ENCODE measurements at places on chromosomes 2 and 18.

- no peak for DNase-seq
Measured at GRCh38 chr2:72940786-72941185, 23.5 kb downstream of the EMX1 start.

- DNase-seq, result no peak
Measured at GRCh38 chr2:234403074-234403473, 93.8 kb downstream of the ARL4C start.

- peak; percentile 48 for DNase-seq
Measured at GRCh38 chr2:222433332-222434173, 9.2 kb downstream of the SGPP2 start.

DNA sequence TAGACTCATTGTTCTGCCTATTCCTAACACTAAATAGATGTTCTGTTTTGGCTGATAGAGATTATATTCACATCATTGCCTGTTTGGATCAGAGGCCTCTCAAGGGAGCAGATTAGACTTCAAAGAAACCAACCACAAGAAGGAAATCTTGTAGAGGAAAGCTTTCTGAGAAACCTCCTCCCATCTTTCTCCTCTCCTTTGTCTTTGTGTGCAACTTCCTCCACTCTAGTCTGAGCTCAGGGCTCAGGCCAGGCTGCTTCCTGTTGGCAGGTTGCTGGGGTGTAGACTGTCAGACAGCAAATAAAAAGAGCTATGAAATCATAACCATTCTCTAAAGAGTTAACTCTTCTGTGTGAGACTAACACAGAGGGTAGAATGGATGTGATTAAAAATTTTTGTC is 113.0 kb downstream of the TGFA start:
- DNase-seq, result no peak

DNA sequence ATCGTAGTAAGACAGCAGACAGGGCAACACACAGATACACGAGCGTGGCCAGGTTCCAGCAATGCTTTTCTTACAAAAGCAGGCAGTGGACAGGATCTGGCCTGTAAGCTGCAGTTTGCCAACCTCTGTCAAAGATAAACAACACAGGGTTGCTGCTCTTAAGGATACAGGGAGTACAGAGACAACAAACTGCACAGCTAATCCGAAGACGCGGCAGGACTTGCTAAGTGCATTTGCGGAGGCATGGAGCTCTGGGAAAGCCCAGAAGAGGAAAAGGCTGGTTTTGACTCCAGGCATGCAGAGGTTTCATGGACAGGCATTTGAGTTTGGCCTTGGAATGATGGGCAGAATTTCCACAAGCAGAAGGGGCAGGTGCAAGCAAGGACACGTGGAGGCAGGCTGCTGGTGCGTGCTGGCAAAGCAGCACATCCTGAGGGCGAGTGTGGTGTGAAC is 24.4 kb downstream of the SERTAD2 start:
- DNase-seq, result no peak

- no peak for DNase-seq
Measured at GRCh38 chr2:39484620-39485495, 47.8 kb upstream of the MAP4K3 start.

DNA sequence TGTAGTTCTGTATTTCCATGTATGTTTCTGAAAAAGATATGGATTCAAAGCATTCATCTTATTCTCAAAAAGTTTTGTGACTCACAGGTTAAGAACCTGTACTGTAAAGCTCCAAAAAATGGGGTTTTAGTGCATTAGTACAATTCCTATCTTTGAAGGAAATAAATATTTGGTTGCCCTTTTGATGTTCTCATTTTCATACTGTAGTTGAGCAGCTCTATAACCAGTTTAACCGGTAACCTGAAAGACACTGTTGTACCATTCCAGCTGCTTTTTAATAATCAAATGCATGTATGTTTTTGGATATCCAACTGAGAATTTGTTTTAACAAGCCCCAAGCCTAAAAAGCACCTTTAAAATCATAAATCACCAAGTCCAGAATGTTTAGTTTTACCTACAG is 9.6 kb upstream of the OSGEPL1 start:
- no peak for DNase-seq

DNA sequence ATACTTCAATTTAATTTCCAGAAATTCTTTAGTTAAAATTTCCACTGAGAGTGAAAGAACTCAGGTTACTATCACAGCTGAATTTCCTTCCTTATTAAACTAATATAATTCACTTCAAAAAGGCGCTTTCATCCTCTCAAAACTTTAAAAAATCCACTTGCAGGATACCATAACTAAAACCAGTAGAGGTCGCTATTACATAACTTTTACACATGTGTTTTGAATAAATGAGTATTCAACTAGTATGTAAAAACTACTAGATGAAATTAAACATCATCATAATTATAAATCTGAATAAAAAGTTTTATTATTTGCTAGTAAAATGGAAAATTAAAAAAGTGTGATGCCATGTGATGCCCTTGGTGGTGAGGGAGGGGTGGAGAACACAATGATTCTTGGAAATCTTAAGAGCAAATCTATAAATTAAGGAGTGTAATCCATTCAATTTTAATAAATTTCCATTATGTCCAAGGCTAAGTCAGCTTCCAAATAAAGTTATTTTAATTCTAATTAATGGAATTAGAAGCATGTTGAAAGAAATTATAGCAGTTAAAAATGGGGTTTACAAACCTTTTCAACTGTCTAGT is 61.4 kb downstream of the SOS1 start:
- DNase-seq, result no peak

DNA sequence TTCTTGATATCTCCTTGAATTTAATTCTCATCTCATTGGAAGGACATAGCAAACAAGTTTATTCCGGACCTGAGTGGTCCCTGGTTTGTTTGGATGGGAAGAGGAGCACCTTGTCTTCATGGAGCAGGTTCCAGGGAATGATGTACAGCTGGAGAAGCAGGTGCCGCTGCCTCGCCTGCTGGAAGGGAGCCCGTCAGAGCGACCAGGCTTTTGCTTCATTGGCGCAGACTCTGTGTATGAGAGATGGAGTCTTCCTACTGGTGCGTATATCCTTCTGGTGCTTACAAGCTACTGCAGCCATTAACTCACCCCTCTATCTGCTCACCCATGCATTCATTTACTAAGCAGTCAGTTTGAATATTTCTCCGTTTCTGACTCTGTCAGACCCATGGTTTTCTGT is 11.6 kb upstream of the ALLC start:
- DNase-seq, result no peak

- no peak for DNase-seq
Measured at GRCh38 chr2:238173692-238174091, 14.9 kb downstream of the ERFE start.

DNA sequence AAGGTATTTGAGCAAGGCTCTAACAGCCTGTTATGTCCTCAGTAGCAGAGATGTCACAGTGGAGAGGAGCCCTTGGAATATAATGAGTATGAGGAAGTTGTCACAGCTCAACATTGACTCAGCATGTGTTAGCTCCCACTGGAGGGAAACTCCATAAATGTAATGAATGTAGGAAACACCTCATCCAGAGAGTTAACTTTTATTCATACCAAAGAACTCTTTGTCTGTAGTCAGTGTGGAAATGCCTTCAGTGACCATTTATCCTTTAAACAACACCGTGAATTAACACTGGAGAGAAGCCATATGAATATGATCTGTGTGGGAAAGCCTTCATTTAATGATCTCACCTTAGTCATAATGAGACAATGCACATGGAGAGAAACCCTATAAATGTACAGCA is 59.7 kb downstream of the CYP1B1 start:
- DNase-seq, result no peak

Data from H1 (cell line).